ENCODE measurements at places on chromosomes 6 and 20. TPM values are rescaled to one million over a fixed set of nuclear protein-coding genes. Genes with fewer than 3 reads are reported as not detected.

Gene PSORS1C2
- not detected for total RNA-seq

DNA sequence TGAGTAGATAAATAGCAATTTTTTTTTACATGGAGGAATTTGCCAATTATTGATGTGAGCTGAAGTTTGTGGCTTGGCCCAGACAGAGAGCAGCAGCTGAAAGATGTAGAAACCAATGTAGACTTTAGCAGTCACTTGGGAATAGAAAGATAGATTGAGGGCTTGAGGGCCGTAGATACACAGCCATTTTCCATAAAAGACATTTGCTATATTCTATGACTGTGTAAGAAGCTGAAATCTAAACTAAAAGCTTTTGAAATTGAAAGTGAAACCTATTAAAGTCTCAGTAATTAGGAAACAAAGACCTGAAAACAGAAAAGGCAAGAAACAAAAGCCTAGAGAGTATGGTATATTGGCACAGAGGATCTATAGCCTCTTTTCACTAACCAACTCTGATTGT lies 332.7 kb downstream of the CENPW start:
- no peak for DNase-seq

GRCh38 chr6:118668761-118669385 lies 17.5 kb upstream of the CEP85L start:
- DNase-seq, result no peak

DNA sequence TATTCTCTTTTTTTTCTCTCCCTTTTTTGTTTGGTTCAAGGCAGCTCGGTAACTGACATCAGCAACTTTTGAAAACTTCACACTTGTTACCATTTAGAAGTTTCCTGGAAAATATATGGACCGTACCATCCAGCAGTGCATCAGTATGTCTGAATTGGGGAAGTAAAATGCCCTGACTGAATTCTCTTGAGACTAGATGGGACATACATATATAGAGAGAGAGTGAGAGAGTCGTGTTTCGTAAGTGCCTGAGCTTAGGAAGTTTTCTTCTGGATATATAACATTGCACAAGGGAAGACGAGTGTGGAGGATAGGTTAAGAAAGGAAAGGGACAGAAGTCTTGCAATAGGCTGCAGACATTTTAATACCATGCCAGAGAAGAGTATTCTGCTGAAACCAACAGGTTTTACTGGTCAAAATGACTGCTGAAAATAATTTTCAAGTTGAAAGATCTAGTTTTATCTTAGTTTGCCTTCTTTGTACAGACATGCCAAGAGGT lies 10.6 kb downstream of the HEY2 start:
- no peak for DNase-seq

DNA sequence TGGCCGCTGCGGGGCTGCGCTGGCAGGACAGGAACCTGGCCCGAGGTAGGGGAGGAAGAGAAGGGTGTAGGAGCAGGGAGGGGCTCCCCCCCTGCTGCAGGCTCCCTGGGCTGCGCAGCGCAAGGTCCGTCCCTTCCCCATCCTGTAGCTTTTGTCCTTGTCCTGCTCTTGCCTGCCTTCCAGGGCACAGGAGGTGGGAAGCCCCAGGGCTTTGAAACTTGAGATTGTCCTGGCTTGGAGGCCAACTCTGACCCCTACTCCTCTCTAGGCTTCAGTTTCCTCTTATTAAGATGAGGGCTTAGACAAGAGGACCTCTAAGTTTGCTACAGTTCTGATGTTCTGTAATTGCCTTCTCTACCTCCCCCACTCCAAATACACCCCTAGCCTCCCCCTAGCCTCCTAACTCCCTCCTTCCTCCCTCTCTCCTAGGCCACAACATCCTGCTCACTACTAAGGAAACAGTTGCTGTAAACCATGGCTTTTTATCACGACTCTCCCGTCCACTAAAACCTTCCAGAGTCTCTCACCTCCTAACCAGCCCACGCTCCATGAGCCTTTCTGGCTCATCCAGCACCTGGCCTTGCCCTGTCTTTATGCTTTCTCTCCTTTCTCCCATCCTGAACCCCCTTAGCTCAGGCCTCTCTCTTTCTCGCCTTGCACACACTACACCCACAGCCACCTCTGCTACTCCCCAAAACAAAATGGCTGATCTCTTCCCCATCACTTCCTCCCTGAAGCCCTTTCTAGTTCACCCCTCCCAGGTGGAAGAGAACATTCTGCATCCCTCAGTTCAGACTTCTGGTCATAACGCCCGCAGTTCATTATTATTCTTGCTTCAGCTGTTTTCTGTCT lies 10.2 kb downstream of the UNC5CL start:
- no peak for DNase-seq

DNA sequence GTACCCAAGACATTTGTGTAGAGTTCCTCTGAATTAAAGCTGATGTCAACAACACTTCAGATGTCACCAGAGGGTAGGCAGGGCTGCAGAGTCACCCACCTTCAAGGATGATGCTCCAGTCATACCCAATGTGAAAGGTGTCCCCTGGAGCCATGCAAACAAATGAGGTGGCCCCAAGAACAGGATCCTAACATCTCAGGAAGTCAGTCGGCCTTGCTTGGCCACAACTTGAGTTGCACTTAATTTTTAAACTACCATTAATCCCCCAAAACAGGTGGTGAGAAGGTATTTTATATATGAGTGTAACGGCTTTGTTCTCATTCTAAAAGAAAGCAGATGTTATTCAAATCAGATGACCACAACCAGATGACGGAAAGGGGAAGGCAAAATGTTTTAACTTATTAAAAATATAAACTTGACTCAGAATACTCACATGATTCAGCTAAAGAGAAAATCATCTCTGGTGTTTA lies 21.1 kb upstream of the SERPINB1 start:
- no peak for DNase-seq

Gene SALL4
- 0.20 TPM for total RNA-seq

DNA sequence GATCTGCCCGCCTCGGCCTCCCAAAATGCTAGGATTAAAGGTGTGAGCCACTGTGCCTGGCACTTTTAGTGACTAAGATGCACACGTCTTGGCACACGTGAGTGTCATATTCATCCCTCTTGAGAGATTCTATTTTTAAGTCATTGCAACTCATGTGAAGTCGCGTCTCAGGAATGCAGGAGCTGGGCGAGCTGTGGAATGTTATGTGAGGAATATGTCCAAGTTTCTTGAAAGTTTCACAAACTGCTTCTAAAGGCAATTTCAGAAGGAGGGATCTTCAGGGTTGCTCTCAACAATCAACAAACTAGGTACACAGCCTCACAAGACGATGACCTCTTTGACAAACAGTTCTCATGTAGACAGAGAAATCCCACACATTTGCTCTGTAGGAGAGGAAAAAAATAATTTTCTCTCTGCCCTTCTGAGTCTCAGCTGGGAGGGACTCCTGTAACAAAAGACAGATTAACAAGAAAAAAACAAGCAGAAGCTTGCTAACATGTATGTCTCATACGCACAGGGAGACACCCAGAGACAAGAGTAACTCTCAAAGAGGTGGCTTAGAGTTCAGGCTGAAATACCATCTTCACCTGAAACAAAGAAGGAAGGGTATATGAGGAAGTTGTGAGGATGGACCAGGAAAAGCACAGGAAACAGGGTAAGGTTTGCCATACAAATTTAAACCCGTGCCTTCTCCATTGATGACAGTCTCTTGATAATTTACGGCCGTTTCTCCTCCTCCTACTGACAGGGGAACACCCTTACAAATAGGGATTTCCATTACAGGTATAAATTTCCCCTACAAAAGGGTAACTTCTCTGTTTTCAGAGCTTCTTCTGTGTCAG lies 45.3 kb upstream of the FAM50B start:
- DNase-seq, result peak; percentile 45

All from mucosa of gallbladder (tissue), 1 donor.